Common myeloid progenitor, CD34-positive (primary cell): ENCODE measurements at places on chromosomes 13 and 19.

DNA sequence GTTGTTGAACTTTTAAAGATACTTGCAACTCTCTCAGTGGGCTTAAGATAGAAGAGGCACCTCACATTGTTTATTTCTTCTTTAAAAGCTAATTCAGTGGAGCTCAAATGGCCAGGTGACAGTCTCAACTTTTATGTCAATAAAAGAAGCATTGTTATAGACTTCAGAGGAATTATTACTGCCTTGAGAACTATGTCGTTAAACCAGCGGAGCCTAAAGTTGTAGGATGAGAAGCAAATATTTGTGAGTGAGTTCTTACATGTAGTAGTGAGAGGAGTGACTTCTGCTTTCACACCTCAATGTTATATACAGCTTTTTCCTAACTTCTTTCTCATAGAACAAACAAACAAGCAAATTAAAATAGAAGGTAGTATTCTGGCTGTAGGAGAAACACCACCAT lies 31.2 kb upstream of the DGKH start:
- no peaks in the 10 kb centered on the region for H3K27me3 ChIP-seq
- H3K4me1 ChIP-seq: no peaks in the 10 kb centered on the region
- H3K36me3 ChIP-seq: no peaks in the 10 kb centered on the region
- no peak overlapping the region for H3K4me3 ChIP-seq
- no peak for DNase-seq

GRCh38 chr13:109874484-109875454 lies 88.4 kb upstream of the IRS2 start:
- no peaks in the 10 kb centered on the region for H3K36me3 ChIP-seq
- DNase-seq: no peak
- H3K27me3 ChIP-seq: peaks cover 11% of the 10 kb centered on the region
- no peak overlapping the region for H3K27ac ChIP-seq
- H3K4me3 ChIP-seq: no peak overlapping the region

- no peaks in the 10 kb centered on the region for H3K27me3 ChIP-seq
- H3K4me1 ChIP-seq: peaks cover 5% of the 10 kb centered on the region
- no peak overlapping the region for H3K27ac ChIP-seq
- no peak overlapping the region for H3K4me3 ChIP-seq
These were observed 43.4 kb downstream of the SPRY2 start for GRCh38 chr13:80297503-80297902.

DNA sequence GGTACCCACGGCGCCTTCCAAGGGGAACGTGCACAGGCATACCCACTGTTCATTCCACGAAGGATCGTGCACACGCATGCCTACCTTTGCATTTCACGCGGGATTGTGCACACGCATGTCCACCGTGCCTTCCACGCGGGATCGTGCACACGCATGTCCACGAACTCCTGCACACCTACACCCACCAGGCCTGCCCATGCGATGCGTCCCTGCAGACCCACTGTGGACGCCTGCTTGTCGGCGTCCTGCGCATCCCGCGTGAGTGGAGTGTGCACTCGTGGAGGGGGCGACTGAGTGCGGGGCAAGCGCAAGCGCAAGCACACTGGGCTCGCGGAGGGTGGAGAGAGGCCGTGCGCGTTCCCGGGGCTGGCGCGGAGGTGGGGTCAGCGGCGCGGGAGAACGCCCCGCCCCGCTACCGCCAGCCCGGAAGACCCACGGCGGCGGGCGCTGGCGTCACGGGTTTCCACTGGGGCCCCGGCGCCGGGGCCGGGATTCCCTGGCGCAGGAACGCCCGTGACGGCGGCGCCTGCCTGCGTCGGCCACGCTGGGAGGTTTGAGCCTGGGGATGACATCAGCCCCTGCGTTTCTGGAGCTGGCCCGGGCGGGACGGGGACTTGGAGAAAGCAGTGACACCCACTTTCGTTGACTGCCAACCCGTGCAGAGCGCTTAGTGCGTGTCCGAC lies 18.7 kb downstream of the GADD45B start:
- no peak overlapping the region for H3K27ac ChIP-seq
- H3K27me3 ChIP-seq: peaks cover 10% of the 10 kb centered on the region
- no peaks in the 10 kb centered on the region for H3K36me3 ChIP-seq
- peak; percentile 77 for DNase-seq

GRCh38 chr19:12450844-12451243 lies 10.0 kb upstream of the ZNF443 start:
- no peak overlapping the region for H3K27ac ChIP-seq
- DNase-seq: peak; percentile 36
- no peaks in the 10 kb centered on the region for H3K4me1 ChIP-seq
- H3K4me3 ChIP-seq: no peak overlapping the region
- H3K36me3 ChIP-seq: peaks cover 8% of the 10 kb centered on the region
- no peaks in the 10 kb centered on the region for H3K27me3 ChIP-seq

DNA sequence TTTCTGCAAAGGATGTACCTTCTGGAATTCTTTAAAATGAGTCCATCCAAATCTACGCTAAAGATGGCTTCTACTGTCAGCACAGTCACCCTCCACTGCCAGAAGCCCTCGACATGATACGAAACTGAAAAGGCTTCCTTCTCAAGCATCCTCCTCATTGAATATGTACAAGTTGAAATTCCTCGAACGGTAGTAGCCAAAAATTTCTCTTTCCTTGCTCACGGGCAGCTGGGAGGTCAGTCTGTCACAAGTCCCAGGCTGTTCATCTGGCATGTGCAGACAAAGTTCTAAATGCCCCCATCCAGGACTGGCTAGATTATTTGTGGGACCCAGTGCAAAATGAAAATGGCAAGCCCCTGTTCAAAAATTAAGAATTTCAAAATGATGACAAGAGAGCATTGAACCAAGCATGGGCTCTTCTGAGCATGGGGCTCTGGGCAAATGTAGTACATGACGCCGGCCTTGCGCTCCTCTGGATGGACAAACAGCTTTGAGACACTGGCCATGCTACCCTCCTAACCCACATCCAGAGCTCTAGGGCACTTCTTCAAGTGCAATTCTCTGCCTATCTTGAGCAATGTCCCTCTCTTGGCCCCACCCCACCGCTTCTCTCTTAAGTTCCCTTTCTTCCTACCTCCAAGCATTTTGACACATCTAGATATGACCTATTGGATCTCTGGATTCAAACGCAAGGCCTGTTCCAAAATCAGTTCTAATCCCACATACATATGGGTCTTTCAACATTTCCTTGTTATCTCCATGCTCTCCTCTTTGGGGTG lies 78.9 kb upstream of the FLT1 start:
- H3K27ac ChIP-seq: no peak overlapping the region
- no peak overlapping the region for H3K4me3 ChIP-seq
- DNase-seq: no peak

- no peak for DNase-seq
- H3K36me3 ChIP-seq: peaks cover 11% of the 10 kb centered on the region
- H3K27ac ChIP-seq: no peak overlapping the region
- H3K27me3 ChIP-seq: no peaks in the 10 kb centered on the region
These were observed 1.8 kb downstream of the FIZ1 start for GRCh38 chr19:55597501-55597921.

DNA sequence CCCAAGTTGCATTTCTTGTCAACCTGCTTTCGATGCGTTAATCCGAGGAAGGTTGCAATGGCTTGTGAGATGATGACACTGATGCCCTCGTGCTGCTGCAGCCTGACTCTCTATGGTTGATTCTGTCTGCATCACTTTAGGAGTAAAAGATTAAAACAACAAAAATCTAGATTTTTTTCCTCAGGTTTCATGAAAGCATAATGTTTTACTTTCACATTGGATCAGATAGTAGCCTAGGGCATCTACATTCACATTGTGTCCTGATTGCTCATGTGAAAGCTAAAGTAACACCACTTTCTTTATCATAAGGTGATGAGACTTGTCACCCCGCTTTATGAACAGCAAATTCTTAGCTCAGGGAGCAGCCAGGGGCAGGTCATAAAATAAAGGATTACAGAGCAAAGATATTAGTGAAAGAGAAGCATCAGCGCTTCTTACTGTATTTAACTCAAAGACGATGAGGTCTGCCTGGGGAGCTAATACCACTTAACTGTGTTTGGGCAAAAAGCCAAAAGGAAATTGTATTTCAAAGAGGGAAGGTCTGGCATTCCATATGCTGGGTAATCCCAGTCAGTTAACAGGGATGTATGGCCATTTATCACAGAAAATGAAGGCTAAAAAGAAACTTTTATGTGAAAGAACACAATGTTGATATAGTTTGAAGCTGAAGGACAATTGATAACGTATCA lies 270.5 kb downstream of the GPC6 start:
- H3K4me1 ChIP-seq: no peaks in the 10 kb centered on the region
- DNase-seq: no peak
- H3K36me3 ChIP-seq: no peaks in the 10 kb centered on the region
- no peak overlapping the region for H3K27ac ChIP-seq
- H3K27me3 ChIP-seq: no peaks in the 10 kb centered on the region
